ENCODE measurements at places on chromosomes 6 and 20. TPM values are rescaled to one million over a fixed set of nuclear protein-coding genes. Genes with fewer than 3 reads are reported as not detected.

ZSCAN9 gene
- total RNA-seq: 17.5 TPM

- DNase-seq: no peak
These were observed 141.5 kb downstream of the BMP7 start for GRCh38 chr20:57124800-57125517.

HMGN4 gene
- 27.2 TPM for total RNA-seq

DNA sequence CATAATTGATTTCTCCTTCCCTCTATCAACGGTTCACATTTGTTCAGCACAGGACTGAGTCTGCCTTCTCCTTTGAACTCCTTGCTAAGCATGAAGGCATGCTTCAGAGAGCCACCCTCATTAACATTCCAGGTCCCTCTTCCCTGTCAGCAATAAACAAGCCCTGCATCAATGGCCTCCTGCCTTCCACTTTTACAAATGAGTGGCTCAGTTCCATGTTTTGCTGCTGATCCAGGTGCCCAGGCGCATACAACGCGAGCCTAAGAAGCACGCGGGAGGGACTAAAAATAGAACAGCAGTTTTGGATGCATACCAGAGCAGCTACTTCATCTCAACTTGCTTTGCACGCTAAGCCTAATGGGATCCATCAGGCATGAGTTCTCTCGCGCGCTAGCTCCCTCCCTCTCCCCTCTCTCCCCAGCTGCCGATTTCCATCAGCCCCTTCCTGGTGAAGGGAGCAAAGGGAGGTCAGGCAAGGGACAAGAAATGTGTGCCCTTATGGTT, 53.4 kb downstream of the TRAF3IP2 start:
- DNase-seq: no peak

LZTS3 gene
- total RNA-seq: 6.1 TPM

- DNase-seq: peak; percentile 39
These were observed 15.9 kb upstream of the FYN start for GRCh38 chr6:111888928-111889695.

MOXD1 gene
- total RNA-seq: 0.08 TPM

SLC4A11 gene
- 30.6 TPM for total RNA-seq

DNA sequence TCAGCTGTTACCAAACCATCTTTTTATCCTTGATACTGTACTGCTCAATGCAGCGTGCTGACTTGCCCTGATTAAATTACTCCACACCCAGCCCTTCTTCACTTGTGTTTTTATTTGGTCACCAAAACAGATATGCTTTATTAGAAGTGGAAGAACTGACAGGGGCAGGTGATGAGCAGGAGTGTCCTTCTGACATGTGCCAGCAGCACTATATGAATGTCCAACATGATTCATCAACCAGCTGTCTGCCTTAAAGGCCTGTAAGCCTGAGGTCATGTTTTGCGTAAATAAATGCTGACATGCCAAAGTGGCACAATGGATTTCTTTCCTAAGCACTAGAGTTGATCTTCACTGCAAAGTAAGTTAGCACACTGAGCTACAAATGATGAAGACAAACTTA, 15.4 kb downstream of the POPDC3 start:
- no peak for DNase-seq

- no peak for DNase-seq
These were observed 307.4 kb upstream of the CNR1 start for GRCh38 chr6:88473589-88473988.

DNA sequence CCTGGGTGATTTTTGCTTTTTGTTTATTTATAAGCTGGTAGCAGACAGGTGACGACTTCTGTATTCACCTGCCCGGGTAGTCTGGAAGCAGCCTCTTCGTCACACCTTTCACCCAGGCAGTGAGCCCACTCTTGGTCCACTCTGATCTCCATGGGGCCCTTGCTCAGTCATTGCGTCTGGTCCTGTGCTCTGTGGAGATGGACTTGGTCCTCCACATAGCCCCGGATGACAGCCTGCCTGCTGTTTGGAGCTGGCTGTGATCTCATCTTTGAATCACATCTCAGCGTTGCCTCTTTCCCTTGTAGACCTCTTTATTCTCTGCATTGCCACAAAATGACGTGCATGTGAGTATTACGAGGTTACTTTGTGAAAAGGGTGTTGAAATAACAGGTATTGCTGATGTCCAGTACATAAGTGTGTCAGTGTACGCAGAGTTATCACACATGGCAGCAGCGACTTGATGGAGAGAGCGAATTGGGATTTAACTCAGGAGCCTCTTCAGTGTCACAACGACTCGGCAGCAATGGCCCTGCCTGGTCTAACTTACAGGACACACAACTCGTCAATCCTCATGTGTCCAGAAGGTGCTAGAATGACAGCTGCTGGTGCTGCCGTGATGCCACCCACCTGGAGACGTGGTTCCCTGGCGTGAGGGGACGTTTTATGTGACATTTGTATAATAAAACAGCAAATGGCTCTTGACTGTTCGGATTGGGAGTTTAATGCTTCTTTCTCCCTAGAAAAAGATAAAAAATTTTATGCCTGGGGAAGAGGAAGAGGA, 24.2 kb upstream of the FRMD1 start:
- DNase-seq: no peak

ZNF311 gene
- 1.6 TPM for total RNA-seq

C20orf202 gene
- total RNA-seq: 0.92 TPM

GRCh38 chr20:53901064-53901463, 169.3 kb downstream of the BCAS1 start:
- DNase-seq: no peak

GRCh38 chr20:60334911-60335310, 376.7 kb downstream of the CDH26 start:
- no peak for DNase-seq

UFL1 gene
- total RNA-seq: 14.4 TPM

DNA sequence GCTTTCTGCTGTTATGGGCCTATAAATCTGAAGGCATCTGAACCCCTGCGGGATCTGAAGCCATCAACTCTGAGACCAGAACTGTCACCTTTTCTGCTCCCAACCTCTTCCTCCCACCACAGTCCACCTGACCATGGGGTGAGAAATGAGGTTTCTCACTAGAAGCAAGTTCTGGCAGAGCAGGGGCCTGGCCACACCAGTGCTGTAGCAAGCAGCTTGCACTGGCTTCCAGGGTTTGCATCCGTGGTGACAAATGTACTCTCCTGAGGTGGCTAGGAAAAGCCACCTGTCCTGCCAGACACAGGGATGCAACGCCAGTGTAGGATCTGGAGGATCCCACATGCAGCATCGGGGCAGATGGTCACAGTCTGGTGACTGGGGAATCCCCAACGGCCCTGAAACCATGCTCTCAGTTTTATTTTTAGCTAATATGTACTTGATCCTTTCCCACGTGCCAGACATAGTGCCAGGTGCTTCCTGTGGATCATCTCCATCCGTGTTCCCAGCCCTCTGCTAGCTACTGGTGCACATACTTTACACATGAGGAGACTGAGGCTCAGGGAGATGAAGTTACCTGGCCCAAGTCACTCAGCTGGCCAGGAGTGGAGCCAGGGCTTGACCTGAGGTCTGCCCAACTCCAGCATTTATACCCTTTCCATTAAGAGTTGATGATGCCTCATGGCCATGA, 122.1 kb upstream of the SPACA1 start:
- DNase-seq: no peak

DNA sequence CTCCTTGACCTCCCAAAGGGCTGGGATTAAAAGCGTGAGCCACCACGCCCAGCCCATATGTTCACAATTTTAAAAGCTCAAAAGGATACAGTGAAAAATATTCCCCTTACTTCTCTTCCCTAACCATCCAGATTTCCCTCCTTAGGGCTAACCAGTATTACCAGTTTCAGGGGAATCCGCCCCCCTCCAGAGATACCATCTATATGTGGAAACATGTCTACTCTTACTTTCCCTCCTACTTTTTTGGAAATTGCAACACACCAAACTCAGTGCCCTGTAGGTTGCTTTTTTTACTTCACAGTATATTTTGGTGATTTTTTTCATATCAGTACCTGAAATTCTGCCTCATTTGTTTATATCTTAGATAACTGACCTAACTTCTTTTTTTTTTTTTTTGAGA, 6.9 kb upstream of the RPL10A start:
- no peak for DNase-seq

KCNQ5 gene
- 0.08 TPM for total RNA-seq

CST4 gene
- not detected for total RNA-seq

SGK2 gene
- 0.85 TPM for total RNA-seq

GRCh38 chr6:16804546-16805242, 43.4 kb upstream of the ATXN1 start:
- DNase-seq: no peak

- DNase-seq: no peak
These were observed 192.2 kb downstream of the GMPR start for GRCh38 chr6:16430391-16431089.

DNA sequence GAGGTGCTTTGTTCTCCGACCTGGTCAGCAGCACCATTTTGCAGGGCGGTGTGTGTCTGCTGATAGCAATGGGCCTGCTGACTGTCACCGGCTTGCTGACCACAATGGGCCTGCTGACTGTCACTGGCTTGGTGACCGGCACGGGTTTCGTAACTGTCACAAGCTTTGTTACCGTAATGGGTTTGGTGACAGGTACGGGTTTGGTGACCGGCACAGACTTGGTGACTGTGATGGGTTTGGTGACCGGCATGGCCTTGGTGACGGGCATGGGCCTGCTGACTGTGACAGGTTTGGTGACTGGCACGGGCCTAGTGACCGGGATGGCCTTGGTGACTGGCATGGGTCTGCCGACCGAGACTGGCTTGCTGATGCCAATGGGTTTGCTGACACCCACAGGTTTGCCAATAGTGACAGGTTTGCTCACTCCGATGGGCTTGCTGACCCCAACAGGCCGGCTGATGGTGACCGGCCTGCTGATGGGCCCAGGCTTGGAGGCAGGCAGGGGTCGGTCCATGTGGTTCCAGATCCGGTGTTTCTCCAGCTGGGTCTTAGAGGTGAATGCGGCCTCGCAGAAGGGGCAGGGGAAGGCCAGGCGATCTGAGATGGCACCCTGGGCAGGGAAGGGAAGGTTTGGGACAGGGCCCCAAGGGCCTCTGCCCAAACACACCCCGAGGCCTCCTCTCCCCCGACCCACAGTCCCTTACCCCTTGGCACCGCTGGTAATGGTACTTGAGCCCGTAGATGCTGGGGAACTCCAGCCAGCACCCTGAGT, 3.4 kb downstream of the ZNF512B start:
- DNase-seq: no peak

- DNase-seq: no peak
These were observed 118.3 kb downstream of the SLC23A2 start for GRCh38 chr20:4883051-4883450.

DNA sequence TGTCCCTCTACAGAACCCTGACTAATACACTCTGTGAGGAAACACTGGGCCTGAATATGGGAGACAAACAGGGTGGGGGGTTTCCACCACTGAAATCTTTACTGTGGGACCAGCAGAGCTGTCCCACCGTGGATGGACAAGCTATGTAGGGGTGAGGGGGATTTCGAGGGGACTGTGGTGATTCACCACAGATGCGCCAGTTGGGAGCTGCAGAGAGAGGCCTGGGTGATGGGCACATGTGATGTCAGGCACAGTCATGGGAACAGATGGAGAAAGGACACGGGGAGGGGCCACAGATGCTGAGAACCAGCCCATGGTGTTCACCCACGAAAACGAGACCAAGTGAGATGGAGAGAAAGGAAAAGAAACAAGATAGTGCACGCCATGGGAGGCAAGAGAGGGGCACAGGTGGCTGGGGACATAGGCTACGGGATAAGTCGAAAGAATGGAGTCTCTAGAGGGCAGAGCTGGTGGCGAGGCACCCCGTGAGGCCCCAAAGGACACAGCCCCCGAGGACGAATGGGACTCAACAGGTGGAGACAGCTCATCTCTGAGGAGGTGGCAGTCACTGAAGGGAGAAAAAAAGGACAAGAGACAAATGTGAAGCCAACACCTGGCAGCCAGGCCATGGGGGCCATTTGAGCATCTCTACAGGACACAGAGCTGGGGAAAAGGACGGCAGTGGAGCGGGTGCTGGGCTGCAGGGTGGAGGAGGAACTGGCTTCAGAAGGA, 10.5 kb upstream of the RAMACL start:
- DNase-seq: no peak
